Psoas muscle (tissue), 8 donors: ENCODE measurements at places on chromosomes 7 and 10. TPM values are rescaled to one million over a fixed set of nuclear protein-coding genes. Genes with fewer than 3 reads are reported as not detected.

DNA sequence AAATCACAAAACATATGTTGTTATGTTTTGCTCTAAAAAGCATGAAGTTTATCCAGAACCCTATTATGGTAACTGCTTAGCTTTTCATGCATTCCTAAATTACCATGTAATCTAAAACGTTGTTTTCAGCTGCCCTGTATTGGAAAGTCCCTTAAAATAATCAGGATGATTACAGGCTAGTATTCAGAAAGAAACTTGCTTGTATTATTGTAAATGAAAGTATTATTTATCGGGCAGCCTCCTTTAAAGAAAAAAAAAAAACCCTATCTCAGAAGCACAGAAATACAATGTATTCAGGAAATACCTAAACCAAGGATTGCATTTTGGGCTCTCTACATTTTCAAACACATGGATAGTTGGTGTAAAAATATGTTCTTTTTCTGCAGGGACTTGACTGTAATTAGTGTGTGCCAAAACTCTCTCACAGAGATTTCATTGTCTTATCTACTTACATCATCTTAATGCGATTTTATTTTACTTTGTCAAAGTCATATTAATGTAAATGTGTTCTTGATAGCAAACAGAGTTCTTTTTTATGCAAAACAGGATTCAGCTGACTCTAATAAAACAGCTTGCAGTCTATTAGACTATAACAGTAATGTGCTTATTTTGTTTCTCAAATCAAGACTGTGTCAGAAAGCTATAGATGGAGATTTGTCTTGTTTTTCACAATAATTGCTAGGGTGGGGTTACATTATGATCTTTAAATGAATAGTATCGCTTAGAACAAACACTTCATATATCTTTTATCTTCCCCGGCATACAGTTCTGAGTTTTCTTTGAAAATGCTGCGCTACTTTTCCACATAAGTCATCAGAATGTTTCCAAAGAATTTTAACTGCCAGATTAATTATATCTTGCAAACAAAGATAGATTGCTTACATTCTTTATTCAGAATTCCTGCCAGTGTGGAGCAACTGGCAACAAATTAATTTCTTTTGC, 65.3 kb upstream of the ARID5B start:
- no peak for DNase-seq

DNA sequence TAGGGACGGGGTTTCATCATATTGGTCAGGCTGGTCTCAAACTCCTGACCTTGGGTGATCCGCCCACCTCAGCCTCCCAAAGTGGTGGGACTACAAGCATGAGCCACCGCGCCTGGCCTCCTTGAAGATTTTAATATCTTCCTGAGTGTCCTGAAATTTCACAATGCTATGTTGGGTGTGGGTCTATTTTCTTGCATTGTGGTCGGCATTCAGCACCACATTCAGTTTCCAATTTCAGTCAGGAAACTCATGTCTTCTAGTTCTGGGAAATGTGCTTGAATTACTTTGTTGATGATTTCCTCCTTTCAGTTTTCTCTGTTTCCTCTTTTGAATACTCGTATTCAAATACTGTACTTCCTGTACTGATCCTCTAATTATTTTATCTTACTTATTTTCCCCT, 49.3 kb upstream of the IL6 start:
- no peak for DNase-seq

DNA sequence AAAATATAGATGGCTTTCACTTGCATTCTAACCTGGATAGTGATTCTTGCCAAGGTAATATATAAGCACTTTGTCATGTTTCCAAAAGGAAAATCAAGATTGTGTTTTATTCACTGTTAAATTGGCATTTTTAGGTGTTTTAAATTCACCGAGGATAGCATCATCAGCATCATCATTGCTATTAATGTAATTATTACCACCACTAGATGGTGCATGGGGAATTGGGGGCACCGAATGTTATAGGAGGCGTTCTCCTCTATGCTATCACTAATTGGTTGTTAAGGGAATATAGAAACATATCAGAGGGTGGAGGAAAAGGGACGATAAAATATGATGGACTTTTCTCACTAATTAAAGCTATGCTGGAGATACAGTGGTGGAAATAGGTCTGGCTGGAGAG, 95.5 kb downstream of the CELF2 start:
- no peak for DNase-seq

DNA sequence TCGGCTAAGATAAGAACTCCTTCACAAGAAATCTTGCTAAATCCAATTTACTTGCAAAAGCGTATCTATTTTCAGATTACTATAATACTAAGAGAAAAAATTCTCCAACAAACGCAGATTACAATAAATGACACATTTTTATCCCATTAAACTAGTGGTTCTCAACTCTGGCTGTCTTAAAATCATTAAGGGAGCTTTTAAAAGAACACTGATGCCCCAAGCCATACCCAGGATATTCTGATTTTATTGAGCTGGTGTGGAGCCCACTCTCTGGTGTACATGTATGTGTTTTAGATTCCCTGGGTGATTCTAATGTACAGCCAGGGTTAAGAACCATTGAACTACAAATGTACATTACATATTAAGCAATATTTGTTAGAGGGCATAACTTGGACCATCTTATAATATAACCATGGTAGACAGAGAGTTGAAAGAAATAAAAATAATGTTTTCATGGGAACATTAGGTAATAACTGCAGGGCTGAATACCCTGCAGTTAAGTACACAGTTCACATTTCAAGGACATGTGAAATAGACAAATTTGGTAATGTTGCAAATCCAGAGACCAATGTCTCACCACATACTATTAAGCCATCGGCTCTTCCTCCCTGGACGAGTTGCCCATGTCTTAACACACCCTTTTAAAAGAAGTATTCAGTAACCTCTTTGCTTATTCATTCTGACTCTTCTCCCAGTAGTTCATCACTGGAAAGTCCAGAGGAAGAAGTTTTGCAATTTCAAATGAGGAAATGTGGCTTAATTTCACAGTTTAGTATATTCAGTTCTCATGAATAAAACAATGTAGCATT, 6.2 kb downstream of the GSAP start:
- no peak for DNase-seq

Gene EGR2
- polyA plus RNA-seq, result 0.64 TPM

Gene PTPRZ1
- 0.08 TPM for polyA plus RNA-seq

Gene CYP26C1
- 0.01 TPM for polyA plus RNA-seq

- DNase-seq, result no peak
Measured at GRCh38 chr7:52283335-52283734, 752.1 kb upstream of the POM121L12 start.

Gene OGDHL
- 0.01 TPM for polyA plus RNA-seq

Gene VPS50
- polyA plus RNA-seq, result 6.2 TPM

- no peak for DNase-seq
Measured at GRCh38 chr7:52962402-52963076, 72.9 kb upstream of the POM121L12 start.

- peak; percentile 57 for DNase-seq
Measured at GRCh38 chr10:68560943-68561864, 1.1 kb downstream of the TET1 start.

Gene ZNRF2
- polyA plus RNA-seq, result 4.2 TPM

Gene SUFU
- 6.3 TPM for polyA plus RNA-seq

Gene GNB2
- 117 TPM for polyA plus RNA-seq

- no peak for DNase-seq
Measured at GRCh38 chr7:114799628-114800028, 122.3 kb upstream of the MDFIC start.

Gene PTPN20
- polyA plus RNA-seq, result 1.3 TPM

- DNase-seq, result no peak
Measured at GRCh38 chr10:62333988-62334682, 40.0 kb upstream of the ZNF365 start.

DNA sequence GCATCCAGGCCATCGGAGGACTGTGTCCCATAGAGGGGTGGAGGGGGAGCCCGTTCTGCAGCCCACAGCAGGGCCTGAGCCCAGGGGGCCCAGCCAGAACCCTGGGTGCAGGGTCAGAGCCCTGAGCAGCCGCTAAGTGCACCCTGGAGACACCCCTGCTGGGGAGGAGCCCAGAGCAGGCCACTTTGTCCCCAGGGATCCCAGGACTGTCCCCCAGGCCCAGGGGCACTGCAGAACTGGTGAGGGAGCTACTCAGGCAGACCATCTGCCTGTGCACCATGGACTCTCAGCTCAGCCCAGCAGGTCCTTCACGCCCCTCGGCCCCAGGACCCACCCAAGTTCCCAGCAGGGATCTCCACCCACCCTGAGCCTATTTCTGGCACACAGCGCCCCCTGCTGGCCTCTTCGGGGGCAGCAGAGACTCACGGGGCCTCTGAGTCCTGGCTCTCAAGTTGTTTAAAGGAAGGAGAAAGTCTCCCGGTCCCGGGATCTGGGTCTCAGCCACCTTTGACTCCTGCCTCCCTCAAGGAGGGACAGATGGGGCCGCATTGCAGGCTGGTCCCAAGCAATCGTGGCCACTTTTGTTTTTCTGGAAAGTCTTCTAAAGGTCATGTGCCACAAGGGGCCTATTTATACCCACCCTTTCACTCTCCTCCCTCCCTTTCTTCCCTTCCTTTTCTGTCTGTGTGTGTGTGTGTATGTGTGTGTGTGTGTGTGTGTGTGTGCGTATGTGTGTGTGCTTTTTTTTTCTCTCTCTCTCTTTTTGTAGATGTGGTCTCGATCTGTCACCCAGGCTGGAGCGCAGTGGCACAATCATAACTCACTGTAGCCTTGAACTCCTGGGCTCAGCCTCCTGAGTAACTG, 90.3 kb downstream of the MYL10 start:
- DNase-seq, result peak; percentile 52

GRCh38 chr10:22321924-22322640, 1.2 kb downstream of the BMI1 start:
- DNase-seq, result peak; percentile 37
